Coronary artery (tissue), 2 donors: ENCODE measurements at places on chromosomes 5 and 9.

- DNase-seq: no peak
These were observed 80.7 kb downstream of the GLDC start for GRCh38 chr9:6564868-6565267.

GRCh38 chr9:26034786-26035185 is 356.5 kb upstream of the TUSC1 start:
- DNase-seq: no peak

- DNase-seq: no peak
These were observed 74.3 kb downstream of the SEC61B start for GRCh38 chr9:99296291-99296951.

GRCh38 chr5:96807075-96807654 is 580 bp downstream of the ERAP1 start:
- DNase-seq: peak; percentile 89

DNA sequence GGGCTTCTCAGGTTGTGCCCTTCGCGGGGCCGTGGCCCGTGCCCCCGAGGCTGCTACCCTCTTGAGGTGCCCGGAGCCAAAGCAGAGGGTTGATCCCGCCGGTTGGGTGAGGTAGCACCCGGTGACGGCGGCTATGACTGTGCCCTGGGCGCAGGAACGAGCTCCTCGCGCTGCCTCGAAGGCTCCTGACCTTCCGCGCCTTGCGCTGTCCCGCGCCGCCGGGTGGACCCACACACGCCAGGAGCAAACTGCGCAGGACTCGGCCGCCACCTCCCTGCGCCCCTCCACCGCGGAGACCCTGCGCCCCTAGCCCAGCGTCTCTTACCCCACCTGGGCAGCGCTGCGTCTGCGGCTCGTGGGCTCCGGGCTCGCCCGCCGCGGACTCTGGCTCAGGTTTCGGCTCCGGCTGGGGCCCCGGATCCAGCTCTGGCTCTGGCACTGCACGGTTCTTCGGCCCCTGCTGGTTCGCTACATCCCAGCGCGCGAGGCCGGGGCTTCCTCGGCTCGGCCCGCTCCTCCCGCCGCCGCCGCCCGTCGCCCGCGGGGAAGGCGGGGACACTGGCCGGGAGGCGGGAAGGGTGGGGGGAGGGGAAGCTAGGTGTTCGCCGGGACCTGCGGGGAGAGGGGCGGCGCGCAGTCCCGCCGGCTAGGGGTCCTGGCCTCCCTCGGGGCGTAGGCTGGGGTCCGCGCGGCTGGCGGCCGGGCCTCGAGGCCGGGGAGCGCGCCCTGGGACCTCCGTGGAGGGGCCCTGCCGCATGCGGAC is 5.4 kb upstream of the PITX1 start:
- no peak for DNase-seq

DNA sequence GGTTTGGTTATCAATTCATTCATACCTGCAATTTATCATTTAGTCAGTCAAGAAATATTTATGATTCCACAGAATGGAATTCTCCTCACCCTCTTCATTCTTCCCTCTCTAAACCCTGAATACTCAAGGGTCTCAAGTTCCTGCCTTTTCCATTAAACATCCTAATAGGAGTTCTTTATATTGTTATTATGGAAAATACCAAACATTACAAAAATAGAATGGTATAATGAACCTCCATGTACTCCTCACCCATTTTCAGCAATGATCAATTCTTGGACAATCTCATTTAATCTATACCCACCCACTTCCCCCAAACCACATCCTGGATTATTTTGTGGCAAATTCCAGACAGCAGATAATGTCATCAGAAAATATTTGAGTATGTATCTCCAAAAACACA is 74.5 kb downstream of the ADAMTS12 start:
- DNase-seq: no peak

DNA sequence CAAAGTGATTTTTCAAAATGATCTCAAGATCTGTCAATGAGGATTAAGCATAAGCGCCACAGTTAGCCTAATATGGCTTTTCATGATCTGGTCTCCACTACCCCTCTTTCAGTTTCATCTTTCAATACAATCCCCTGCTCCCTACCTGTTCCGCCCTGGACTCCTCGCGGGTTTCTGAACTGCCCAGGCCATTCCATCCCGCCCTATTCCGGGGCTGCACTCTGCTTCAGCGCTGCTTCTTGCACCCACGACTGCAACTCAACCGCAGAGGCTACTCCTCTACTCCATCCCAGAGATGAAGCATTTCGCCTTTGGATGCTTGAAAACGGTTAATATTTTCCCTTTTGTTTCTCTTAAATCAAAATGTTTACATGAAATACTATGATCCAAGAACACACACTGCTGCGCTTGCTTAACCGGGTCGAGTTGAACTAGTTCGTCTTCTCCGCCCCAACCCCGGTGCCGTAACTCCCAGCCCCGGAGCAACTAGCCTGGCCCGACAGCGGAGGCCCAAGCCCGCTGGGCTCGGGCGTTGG is 716 bp upstream of the OTULIN start:
- no peak for DNase-seq

GRCh38 chr5:173878224-173878967 is 9.8 kb upstream of the CPEB4 start:
- no peak for DNase-seq

GRCh38 chr9:37801287-37801850 is 772 bp downstream of the DCAF10 start:
- no peak for DNase-seq

- DNase-seq: no peak
These were observed 136.9 kb upstream of the FBN2 start for GRCh38 chr5:128674837-128675446.

- DNase-seq: no peak
These were observed 76.3 kb downstream of the MED10 start for GRCh38 chr5:6302075-6302474.

DNA sequence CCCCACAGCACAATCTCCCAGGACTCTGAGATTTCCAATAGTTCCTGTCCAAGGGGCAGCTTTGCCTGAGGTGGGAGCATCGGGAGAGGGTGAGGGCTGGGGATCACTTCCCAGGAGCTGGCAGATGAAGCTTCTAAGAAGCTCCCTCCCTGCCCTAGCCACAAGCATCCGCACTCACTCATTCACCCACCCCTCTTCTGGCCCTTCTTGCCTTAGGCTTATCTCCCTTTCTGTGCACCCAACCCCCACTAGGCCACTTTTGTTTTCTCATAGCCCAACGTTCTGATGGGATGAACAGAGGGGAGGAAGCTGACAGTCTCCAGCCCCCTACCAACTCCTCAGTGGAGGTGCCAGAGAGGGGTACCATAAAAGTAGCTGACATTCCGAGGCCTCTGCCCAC is 3.7 kb upstream of the PCDH1 start:
- no peak for DNase-seq

- peak; percentile 81 for DNase-seq
These were observed 71.8 kb upstream of the MAMDC2 start for GRCh38 chr9:69971643-69972449.

DNA sequence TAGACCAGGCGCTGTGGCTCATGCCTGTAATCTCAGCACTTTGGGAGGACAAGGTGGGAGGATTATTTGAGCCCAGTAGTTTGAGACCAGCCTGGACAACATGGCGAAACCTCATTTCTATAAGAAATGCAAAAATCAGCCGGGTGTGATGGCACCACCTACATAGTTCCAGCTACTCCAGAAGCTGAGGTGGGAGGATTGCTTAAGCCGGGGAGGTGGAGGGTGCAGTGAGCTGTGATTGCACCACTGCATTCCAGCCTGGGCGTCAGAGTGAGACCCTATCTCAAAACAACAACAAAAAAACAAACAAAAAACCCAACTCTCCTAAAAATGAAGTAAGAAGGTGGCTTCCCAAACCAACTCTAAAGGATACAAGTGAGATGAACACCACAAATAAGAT is 23.0 kb downstream of the IARS1 start:
- no peak for DNase-seq

GRCh38 chr5:167352801-167353200 is 938.6 kb upstream of the WWC1 start:
- DNase-seq: no peak

- DNase-seq: no peak
These were observed 234.6 kb downstream of the FSTL4 start for GRCh38 chr5:133377736-133378135.

DNA sequence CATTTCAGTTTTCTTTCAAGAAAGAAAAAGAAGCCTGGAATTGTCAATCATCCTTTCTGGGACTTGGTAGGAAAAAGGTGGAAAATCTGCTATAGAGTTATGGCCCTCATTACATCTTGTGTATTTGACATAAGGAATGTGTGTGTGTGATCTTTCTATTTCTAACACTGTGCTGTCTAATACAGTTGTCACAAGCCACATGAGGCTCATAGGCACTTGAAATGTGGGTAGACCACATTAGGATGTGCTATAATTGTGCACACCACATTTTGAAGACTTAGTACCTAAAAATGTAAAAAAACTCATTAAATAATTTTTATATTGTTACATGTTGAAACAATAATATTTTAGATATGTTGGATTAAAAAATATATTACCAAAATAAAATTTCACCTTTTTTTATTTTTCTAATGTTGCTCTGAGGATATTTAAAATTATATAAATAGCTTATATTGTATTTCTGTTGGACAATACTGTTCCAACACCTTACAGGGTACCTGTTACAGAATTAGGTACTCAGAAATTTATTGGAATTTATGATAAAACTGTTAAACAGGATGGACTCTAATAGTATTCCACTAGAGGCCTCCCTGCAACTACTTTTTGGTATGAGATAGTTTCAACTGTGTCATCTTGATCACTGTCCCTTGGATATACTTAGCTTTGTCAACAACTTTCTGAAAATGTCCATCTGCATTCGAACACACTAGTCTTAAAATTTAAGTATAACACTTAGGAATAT is 18.4 kb downstream of the MSANTD3 start:
- no peak for DNase-seq

DNA sequence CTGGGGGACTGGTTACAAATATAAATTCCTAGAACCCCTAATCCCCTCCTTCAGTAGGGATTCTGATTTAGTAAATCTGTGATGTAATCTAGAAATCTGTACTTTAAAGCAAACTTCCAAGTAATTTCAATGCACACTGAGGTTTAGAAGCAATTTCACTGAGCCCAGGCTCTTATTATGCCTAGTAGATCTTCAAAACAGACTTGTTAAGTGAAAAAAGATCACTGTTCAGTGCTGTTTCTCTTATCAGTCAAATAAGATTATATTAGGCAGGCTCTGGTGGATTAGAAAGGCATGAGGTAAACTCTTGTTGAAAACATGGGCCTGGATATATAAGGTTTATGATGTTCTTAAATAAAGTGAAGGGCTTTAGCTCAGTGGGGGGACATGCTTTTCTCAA is 293.9 kb downstream of the ADGRV1 start:
- no peak for DNase-seq

DNA sequence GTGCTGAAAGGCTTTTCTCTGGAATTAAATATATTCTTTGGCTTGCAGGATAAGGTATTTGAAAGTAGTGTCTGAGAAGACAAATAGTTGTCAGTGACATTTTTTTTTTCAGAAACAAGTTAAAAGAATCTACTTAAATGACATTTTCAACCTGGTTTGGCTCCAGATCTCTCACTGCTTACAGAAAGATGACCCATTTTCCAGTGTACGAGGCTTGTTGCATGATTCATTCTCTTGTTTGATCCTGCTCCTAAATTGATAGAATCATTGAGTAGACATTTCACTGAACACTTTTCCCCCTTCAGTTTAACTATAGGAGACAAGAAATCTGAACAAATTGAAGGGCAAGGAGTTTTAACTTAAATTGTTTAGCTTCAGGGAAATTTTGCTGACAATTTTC is 546.1 kb downstream of the ZNF608 start:
- DNase-seq: no peak

DNA sequence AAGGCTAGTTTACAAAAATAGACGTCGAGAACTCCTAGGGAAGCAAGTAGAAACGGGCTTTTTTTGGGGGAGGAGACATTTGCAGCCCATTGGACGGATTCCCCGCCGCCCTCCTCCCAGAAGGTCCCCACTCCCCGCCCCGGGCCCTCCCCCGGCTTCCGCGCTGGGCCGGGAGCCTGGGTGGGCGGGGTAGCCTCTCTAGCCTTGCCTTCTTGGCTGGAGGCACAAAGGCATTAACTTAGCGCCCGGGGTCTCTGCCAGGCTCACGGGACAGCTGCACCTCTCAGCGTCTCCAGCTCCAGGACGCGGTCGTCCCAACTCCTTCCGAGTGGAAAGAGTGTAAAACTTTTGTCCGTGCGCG is at the start of gene DMRTA1:
Gene DMRTA1, plus strand, starts transcription at position 236 of the 361 bp plus-strand sequence. CDS start 242 bp downstream, outside the sequence.
- DNase-seq: peak; percentile 86

DNA sequence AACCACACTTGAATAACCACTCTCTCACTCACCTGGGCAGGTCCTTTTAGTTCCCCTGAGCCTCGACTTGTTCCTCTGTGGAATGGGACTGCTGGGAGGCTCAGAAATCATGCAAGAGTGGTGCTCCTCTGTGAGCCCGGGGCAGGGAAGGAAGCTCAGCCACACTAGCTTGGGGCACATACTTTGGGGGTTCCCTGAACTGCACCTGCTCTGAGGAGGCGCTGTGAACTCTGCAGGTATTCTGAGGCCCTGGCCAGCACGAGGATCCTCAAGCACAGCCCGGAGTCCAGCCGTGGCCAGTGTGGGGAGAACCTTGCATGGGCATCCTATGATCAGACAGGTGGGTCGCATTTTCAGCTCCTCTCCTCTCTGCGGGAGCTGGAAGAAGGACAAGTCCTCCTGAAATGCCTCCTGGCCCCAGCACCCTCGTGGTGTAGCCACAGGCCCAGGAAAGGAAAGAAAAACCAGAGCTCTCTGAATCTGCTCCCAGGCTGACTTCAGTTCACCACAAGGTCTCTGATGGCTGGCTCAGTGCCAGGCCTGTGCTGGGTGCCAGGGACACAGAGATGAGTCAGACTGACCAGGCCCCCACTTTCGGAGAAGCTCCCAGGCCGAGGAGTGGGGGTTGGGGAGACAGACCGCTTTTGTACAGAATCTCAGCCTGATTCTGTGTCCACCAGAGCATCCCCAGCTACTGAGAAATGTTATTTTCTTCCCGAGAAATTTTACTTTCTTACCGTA is 11.9 kb downstream of the GLIPR2 start:
- DNase-seq: peak; percentile 97

DNA sequence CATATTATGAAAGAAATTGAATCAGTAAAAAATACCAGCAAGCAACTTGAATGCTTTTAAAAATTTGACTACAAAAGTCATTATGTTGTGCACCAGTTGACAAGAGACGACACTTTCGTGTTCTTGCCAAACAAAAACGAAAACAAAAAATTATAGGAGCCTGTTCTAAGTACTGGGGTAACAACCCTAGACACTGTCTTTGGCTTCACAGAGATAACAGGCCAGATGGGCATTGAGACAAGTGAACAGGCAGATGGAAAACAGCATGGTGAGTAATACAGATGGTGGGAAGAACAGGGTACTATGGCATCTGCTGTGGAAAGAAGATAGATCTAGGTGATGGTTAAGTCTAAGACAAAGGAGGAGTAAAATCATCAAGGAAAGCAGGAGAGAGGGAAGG is 99.0 kb downstream of the CDH12 start:
- DNase-seq: no peak
